CD4-positive, alpha-beta memory T cell (primary cell): ENCODE measurements at places on chromosomes 4 and X.

DNA sequence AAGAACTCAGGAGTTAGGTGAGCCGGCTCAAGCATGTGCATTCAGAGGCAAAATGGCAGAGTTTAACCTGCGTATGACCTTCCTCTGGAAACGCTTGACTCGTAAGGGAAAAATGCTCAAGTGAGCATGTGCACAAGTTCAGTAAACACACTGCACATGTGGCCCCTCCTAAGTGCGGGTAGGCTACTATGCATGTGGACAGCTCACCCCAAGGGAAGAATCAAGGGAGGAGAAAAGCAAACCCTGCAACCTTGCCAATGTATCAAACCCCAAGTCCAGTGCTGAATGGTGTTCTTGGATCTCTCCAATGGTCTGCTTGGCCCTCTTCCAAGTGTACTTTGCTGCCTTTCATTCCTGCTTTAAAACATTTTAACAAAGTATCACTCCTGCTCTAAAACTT lies 407.1 kb downstream of the ADAM29 start:
- H3K27ac ChIP-seq: no peak overlapping the region
- H3K4me1 ChIP-seq: no peaks in the 10 kb centered on the region
- DNase-seq: no peak

- no peak for DNase-seq
- no peak overlapping the region for H3K4me3 ChIP-seq
- H3K27me3 ChIP-seq: no peaks in the 10 kb centered on the region
- no peaks in the 10 kb centered on the region for H3K4me1 ChIP-seq
- H3K27ac ChIP-seq: no peak overlapping the region
These were observed 139.5 kb downstream of the TBL1X start for GRCh38 chrX:9604111-9604907.

DNA sequence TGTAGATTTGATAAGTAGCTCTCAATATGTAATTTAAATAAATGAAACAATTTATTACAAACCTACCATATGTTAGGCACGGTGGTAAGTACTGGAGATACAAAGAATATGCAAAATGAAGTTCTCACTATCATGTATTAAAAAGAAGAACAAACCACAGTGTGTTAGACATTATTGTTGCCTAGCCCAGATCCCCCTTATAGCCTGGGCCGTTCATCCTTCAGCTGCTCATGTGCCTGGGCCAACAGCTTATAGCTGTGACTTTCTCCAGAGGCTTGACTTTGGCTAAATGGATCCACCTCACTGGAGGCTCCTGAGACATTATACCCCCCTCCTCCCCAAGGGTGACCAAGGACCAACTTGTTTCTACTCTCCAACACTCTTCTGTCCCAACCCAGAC lies 29.8 kb upstream of the CCNG2 start:
- DNase-seq: no peak
- no peaks in the 10 kb centered on the region for H3K36me3 ChIP-seq
- no peak overlapping the region for H3K4me3 ChIP-seq
- peaks cover 11% of the 10 kb centered on the region for H3K4me1 ChIP-seq
- no peaks in the 10 kb centered on the region for H3K27me3 ChIP-seq

GRCh38 chrX:40050532-40050931 lies 47.2 kb downstream of the BCOR start:
- no peak overlapping the region for H3K4me3 ChIP-seq
- peaks cover 54% of the 10 kb centered on the region for H3K36me3 ChIP-seq
- no peaks in the 10 kb centered on the region for H3K4me1 ChIP-seq
- no peak for DNase-seq
- H3K27me3 ChIP-seq: no peaks in the 10 kb centered on the region

DNA sequence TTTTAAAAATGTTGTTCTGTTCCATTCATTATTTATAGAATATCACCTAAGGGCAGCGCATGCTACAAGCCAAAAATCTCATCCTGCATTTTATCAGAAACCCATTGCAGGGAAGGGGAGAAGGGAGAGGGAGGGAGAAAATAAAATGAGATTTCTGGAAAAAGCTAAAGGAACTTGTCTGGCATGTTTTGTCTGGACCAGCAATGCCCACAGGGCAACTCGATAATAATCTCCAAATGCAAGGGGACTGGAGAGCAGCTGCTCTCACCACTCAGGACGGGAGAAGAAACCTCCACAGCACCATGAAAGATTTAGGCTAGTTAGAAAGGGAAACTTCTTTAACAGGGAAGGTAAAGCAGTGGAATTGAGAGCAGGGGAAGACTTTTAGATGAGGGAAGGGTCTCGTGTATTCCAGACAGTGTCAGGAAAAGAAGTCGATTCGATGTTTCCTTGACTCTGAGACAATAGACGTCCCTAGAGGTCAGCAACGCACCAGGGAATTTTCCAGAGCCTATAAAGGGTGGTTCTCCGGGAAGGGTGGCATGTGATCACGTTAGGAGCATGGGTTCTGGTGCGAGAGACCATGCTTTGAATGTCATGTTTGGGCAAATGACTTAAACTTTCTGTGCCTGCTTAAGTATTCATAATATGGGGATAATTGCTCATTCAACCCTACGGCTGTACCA lies 132.2 kb upstream of the NDP start:
- H3K27ac ChIP-seq: no peak overlapping the region
- no peaks in the 10 kb centered on the region for H3K36me3 ChIP-seq
- no peak overlapping the region for H3K4me3 ChIP-seq
- H3K27me3 ChIP-seq: no peaks in the 10 kb centered on the region
